Dermis blood vessel endothelial cell (primary cell): ENCODE measurements at places on chromosomes 4 and X. TPM values are rescaled to one million over a fixed set of nuclear protein-coding genes. Genes with fewer than 3 reads are reported as not detected.

NLGN4X gene
- total RNA-seq = 0.34 and 0.98 TPM in 2 replicates

SPANXN3 gene
- total RNA-seq = not detected in 2 replicates

USP9X gene
- total RNA-seq = 94.6 and 183 TPM in 2 replicates

RIPPLY1 gene
- total RNA-seq = not detected in 2 replicates

SLC49A3 gene
- total RNA-seq = 9.9 and 10.6 TPM in 2 replicates

CLDN22 gene
- total RNA-seq = not detected in 2 replicates

RPS6KA3 gene
- 156 and 182 TPM in 2 replicates for total RNA-seq

SULT1B1 gene
- 2.4 and 12.6 TPM in 2 replicates for total RNA-seq

TMEM271 gene
- total RNA-seq = not detected in 2 replicates

CT45A2 gene
- not detected in 2 replicates for total RNA-seq

PABPC1L2B gene
- total RNA-seq = not detected in 2 replicates

PRRG3 gene
- not detected in 2 replicates for total RNA-seq

TBC1D9 gene
- total RNA-seq = 76.6 and 83.4 TPM in 2 replicates

ASMT gene
- not detected in 2 replicates for total RNA-seq

SLITRK4 gene
- 0.14 and 0.34 TPM in 2 replicates for total RNA-seq

TEX13C gene
- total RNA-seq = not detected in 2 replicates

TCEAL3 gene
- total RNA-seq = 8.0 and 8.4 TPM in 2 replicates

SERTM2 gene
- not detected in 2 replicates for total RNA-seq

EVC gene
- total RNA-seq = 14.1 and 20.4 TPM in 2 replicates

SOWAHB gene
- under 0.01 TPM in 1 of 2 replicates, not detected in the other for total RNA-seq

IL3RA gene
- 23.6 and 64.7 TPM in 2 replicates for total RNA-seq

XPNPEP2 gene
- total RNA-seq = not detected in 2 replicates

SSX3 gene
- total RNA-seq = not detected in 2 replicates

FGB gene
- not detected in 2 replicates for total RNA-seq

UGT2B10 gene
- total RNA-seq = not detected in 2 replicates

ATOH1 gene
- total RNA-seq = not detected in 2 replicates

KDR gene
- 292 and 321 TPM in 2 replicates for total RNA-seq

RAB33B gene
- 19.3 and 27.1 TPM in 2 replicates for total RNA-seq

MAGEA2B gene
- total RNA-seq = not detected in 2 replicates

ZNF280C gene
- total RNA-seq = 2.9 and 4.0 TPM in 2 replicates

GLUD2 gene
- 1.1 and 2.6 TPM in 2 replicates for total RNA-seq

NXF2B gene
- total RNA-seq = not detected in 2 replicates

SPACA5 gene
- total RNA-seq = not detected in 2 replicates

NSUN7 gene
- total RNA-seq = 0.09 TPM in 1 of 2 replicates, not detected in the other

NAT8L gene
- under 0.01 TPM in 2 replicates for total RNA-seq

IL21 gene
- total RNA-seq = not detected in 2 replicates

MGAT4D gene
- total RNA-seq = not detected in 2 replicates

NKX6-1 gene
- not detected in 2 replicates for total RNA-seq

TBC1D8B gene
- total RNA-seq = 4.6 and 7.9 TPM in 2 replicates

CABS1 gene
- total RNA-seq = not detected in 2 replicates

CLGN gene
- total RNA-seq = 0.34 and 0.51 TPM in 2 replicates

BRS3 gene
- total RNA-seq = not detected in 2 replicates

PPP1R2C gene
- total RNA-seq = not detected in 2 replicates

USP17L28 gene
- total RNA-seq = not detected in 2 replicates

TENM3 gene
- 28.1 and 38.1 TPM in 2 replicates for total RNA-seq

SCML1 gene
- 6.3 and 10.5 TPM in 2 replicates for total RNA-seq

H2BW2 gene
- total RNA-seq = not detected in 2 replicates

MAB21L2 gene
- total RNA-seq = 0.17 and 0.33 TPM in 2 replicates

COL4A6 gene
- total RNA-seq = 0.68 and 1.3 TPM in 2 replicates

DDX53 gene
- total RNA-seq = not detected in 2 replicates

GABRE gene
- total RNA-seq = 8.4 and 28.1 TPM in 2 replicates

TGIF2LX gene
- total RNA-seq = not detected in 2 replicates

LAS1L gene
- 23.1 and 31.1 TPM in 2 replicates for total RNA-seq

RASGEF1B gene
- 0.33 and 0.34 TPM in 2 replicates for total RNA-seq
